ENCODE measurements at places on chromosomes 4 and X.

DNA sequence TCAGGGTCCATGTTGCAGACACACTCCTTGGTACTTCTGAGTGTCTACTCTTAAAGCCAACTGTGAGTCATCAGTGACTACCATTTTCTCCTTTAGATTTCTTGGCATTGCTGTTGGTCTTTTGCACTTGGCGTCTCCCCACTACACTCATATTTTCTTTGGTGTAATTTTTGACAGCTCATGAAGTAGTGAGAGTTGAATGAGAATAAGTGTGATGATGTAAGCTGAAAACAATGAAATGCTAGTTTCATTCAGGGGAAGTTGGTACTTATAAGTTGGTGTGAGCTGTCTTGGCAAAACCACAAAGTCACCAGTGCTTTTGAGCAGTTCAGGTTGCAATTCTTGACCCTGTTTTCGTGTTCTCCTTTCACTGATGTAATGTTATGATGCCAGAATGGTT lies 142.9 kb upstream of the ARX start:
- DNase-seq = no peak

- no peak for DNase-seq
These were observed 68.4 kb downstream of the RHOH start for GRCh38 chr4:40264995-40265909.

GRCh38 chr4:86596807-86597206 lies 2.7 kb downstream of the PTPN13 start:
- no peak for DNase-seq

DNA sequence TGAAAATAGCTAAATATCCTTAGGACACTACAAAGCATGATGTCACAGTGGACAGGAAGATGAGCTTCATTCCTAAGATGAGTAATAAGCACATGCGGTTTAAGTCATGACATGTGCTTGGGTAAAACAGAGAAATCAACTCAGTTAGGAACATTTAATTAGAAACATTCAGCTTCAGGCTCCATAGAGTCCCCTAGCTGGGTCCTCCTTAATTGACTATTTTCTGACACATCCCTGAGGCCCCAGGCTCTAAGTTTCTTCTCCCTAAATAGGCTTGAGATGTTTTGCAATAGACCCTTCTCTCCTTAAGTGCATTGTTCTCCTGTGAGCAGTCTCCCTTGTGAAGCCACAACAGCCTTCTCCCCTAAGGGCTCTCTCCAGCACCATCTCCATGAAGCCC lies 70.4 kb upstream of the ANXA3 start:
- DNase-seq = no peak

- peak; percentile 3 for DNase-seq
These were observed 7.8 kb upstream of the HAUS3 start for GRCh38 chr4:2249526-2250356.

- no peak for DNase-seq
These were observed 30.5 kb upstream of the NAP1L5 start for GRCh38 chr4:88728146-88728545.

GRCh38 chr4:23818097-23818885 lies 71.6 kb downstream of the PPARGC1A start:
- no peak for DNase-seq

GRCh38 chr4:38687571-38688011 lies 23.6 kb downstream of the KLF3 start:
- no peak for DNase-seq

DNA sequence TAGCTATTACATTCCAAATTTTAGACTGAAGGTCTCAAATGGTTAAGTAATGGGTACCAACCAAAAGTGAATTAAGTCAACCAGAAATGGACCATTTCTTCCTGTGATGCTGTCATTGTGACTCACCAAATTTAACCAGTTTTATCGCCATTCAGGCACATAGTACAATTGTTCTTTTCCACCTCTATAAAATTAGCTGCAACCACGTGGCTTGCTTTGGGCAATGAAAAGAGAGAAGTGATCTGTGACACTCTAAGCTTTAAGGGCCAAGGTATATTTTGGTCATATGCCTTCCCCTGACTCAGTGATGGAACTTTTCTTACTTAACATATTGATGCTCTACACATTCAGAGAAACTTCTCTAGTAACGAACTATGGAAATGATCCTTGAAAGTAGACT lies 20.3 kb upstream of the PHF8 start:
- DNase-seq = no peak

DNA sequence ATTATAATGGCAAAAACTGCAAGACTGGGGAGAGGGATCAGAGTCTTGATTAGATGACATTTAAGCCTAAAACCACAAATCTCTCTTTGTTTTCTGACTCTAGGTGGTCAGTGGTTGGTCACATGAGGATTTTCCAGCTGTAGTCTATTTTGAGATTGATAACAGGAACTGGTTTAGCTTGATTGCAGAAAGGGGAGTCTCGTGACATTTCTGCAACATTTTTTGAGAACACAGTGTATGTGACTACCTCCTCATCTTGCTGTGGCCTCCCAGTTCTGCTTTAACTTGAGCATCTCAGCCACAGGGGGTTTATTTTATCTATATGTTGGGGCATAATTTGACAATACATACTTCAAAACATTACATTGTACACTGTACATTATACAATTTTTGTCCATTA lies 726.4 kb upstream of the MAGEB2 start:
- DNase-seq = no peak

GRCh38 chrX:30888526-30889146 lies 418 bp downstream of the TAB3 start:
- no peak for DNase-seq

DNA sequence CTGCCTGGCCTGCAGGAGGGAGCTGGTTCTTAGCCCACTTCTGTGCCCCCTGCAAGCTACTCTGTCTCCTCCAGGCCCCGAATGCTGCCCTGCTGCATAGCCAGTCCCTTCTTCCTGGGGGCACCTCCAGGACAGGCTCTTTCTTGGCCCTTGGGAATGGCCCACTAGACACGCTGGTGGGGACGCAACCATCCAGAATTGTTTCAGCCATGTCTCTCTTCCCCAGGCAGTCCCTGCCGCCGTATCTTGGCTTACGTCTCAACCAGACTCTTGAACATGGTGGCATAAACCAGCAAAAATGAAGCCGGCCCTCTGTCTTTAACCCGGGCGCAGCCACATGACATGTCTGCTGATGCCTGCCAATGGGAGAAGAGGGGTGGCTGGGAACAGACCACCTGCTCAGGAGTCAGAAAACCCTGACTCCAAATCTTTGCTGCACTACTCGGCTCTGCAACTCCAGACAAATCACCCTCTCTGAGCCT lies 9.0 kb downstream of the LRPAP1 start:
- DNase-seq = no peak
